OCI-LY7 (cell line): ENCODE measurements at places on chromosomes 2 and 18.

DNA sequence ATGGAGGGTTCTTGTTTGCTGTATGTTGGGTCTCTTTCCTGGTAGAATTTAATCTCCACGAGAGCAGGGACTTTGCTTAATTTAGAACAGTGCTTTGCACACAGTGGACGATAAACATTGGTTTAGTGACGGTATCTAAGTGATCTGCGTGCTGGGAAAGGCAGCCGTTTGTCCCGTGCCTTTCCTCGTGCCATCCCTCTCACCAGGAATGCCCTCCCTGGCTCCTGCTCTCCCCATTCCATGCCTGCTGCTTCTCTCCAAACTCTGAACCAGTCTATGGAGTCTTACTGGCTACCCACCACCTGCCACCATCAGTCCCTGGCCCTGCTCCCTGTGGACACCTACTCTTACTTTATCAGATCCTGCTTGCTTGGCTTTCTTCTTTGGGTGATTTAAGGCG, 27.3 kb upstream of the TNP1 start:
- no peak for DNase-seq

DNA sequence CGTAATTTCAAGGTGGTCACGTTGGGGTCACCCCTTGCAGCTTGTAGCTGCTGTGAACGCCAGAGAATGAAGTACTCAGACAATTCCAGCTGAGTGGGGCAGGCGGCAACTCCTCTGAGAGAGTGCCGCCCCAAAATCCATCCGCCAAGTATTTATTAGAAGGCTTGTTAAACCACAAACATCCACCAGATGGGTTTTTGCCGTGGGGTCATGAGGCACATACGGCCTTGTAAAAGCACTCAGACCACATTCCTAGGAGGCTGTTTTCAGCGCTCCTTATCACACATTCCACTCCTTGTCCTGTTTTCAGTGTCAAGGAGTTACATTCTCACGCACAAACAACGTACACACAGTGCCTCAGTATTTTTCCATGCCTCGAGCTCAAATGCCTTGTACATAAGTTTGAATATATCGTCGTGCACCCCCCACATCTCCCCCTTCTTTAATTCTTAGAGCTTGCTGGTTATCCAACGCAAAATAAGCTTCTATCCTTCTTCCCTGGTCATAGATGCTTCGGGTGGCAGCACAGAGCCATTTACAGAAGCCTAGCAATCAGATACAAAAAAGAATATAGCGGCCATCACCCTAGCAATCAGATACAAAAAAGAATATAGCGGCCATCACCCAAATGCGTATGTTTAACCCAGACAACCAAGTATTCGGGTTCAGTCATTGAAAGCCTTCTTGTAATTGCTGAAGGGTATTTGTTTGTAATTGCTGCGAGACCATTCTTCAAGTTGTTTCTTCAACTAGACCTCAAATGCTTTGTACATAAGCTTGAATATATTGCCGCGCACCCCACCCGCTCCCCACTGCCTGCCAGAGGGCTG, 7.3 kb downstream of the ALPP start:
- DNase-seq, result no peak

DNA sequence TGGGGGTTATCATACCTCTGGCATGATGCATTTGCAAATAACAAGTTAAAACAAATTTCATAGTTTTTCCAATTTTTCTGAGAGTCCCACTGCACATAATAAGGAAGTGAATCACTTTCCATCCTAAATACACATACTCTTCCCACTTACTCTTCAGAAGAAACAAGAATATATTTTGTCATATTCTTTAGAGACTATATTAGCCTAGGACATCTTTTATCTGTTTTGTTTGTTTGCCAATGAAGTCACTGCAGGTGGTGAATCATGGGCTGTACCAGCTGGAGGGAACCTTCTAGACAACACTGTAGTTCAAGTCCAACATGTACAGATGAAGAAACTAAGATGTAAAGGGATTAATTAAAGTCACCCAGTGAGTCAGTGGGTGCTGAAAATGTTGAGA, 116.8 kb downstream of the XIRP2 start:
- DNase-seq, result no peak

DNA sequence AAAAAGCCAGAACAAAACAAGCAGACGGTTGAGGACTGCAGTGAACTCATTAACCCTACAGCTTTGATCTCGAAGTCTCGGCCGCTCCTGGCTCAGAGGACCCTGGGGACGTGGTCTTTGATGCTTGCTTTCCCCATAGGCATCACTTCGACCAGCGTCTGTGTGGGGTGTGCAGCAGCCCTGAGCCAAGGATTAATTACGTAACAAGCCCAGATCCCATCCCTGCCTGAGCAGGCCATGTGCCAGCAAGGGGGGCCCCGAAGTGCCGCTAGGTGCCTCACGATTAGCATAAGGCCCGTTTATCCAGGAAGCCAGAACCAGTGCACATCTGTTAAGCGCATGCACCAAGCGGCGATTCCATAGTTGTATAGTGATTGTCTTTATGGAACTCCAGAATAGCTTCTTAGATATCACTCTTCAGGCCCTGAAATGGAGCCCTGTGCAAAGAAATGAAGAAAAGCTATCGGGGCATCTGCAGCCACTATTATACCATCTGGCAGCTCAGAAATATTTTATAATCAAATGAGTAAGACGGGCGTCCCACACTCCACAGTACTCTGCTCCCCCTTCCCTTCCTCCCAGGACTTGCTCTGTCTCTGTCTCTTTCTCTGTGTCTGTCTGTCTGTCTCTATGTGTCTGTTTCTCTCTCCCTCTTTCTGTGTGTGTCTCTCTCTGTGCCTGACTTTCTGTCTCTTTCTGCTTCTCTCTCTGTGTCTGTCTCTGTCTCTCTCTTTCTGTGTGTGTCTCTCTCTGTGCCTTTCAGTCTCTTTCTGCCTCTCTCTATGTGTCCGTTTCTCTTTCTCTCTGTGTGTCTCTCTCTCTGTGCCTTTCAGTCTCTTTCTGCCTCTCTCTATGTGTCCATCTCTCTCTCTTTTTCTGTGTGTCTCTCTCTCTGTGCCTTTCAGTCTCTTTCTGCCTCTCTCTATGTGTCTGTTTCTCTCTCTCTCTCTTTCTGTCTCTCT, 41.7 kb downstream of the HPCAL1 start:
- no peak for DNase-seq

DNA sequence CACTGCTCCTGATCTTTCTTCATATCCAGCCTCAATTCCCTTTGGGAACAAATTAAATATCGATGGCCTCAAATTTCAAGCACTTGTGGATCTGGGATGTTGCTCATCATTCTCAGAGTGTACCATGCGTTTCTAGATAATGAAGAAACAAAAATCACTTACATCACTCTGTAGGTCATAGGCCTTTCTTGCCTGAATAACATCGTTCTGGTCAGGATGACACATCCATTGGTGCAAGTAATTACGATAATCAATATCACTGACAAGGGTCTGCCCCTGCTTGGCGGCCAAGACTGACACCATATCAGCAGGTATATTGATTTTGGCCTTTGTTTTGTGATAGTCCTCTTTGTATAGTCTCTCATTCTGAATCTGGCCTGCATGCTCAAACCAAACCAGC, 157.3 kb downstream of the RIF1 start:
- no peak for DNase-seq

GRCh38 chr2:229445019-229445418, 173.9 kb upstream of the PID1 start:
- no peak for DNase-seq

GRCh38 chr2:50345701-50346591, 686.0 kb downstream of the NRXN1 start:
- DNase-seq, result no peak

- DNase-seq, result no peak
These were observed 232.0 kb downstream of the STK39 start for GRCh38 chr2:168015274-168015953.
